ENCODE measurements at places on chromosomes 2 and 18.

DNA sequence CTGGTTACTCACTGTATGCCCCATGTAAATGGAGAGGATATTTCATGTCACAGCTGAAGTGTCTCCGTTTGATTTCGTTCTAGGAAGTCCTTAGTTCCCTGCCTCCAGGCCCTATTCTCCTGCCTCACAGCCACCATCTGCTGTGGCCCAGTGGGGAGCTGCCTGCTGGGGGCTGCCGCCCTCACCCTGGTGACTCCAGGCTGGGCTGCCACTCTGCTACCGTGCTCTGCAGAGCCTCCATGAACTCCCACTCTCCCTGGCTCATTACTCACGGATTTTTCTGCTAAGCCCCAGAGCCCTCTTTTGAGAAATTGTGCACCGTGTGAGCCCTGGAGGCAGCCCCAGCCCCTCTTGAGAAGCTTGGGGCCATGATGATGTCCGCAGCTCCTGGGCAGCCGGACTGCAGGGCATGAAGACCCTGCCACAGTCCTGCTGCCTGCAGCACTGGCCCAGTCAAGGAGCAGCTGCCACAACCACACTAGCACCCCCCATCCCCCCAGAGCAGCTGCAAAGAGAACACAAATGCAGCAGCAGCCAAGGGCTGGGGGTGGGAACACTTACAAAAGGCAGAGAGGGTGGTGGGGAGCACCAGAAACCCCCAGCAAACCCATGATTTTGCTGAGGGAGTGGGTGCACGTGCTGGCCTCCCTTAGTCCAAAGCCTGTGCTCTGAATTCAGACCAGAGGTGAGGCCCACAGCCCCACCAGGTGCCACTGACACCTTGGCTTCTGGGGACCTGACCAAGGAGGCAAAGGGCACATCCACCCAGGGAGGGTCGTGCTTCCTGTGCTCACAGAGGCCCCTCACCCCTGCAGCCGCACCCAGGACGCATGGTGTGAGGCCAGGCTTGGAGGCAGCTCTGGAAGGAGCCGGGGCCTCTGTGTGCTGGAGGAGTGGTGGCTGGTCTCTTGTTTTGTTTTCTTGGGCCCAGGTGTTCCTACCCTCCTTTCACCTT lies 270.2 kb upstream of the RAB6C start:
- DNase-seq: no peak

DNA sequence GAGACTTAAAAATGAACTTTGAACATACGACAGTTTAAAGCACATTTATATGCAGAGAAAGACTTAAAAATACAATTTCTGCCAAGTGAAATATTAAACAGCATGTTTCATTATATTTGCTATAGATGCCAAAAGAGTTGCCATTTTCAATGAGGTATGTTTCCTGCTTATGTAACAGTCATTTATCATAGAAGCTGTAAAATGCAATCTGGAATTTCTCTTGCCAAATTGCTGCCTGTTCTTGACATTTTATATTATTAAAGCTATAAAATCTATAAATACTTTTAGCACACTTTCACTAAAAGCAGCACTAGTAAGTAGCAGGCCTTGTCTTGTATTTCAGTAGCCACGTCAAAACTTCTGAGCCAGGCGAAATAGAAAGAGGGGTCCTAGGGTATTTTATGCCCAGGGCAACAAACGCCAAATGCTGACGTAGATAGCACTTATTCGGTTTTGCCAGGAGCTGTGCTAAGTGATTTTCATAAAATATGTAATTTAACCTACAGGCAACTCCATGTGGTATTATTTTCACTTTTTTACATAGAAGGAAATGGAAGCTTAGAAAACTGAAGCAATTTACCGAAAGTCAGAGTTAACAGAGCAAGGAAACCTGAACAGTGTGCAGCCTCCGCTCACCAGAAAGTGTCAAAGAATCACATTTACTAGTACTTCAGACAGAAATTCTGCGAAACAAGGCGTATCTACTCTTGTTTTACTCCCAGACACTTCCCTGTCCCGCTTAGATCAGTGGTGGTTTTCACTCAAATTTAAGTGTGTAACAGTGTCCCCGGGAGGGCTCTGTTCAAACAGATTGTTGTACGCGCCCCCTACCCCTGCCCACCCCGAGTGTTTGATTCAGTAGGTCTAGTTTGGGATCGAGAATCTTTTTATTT lies 1.2 kb upstream of the CYP20A1 start:
- DNase-seq: peak; percentile 33

- DNase-seq: peak; percentile 63
These were observed 118.5 kb downstream of the GALNT3 start for GRCh38 chr2:165675551-165675968.

DNA sequence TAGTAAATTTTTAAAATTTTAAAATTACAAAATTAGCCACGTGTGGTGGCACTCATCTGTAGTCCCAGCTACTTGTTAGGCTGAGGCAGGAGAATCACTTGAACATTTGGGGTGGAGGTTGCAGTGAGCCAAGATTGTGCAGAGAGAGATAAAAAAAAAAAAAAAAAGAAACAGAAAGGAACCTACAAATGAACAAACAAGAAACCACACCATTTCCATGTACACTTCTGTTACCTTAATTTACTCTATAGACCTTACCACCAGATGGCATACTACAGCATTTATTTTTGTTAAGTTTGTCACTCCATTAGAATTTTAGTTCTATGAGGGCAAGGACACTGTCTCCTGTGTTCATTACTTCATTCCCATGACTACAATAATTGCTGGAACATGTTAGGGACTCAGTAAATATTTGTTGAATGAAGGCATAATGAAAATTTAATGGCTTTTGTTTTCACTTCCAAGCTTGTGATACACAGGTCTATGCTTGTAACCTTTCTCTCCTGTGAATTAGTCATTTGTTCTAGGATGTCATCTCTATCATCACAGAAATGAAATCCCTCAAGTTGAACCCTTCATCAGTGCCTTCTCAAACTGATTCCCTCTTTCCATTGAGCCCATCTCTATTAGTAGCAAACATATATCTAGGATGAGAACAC lies 76.0 kb downstream of the ARHGAP15 start:
- peak; percentile 26 for DNase-seq

Data from NCI-H2227 treated with DMSO at 0.1 percent for 48 hours (cell line).